Mesothelial cell of epicardium (in vitro differentiated cells): ENCODE measurements at places on chromosomes 3 and 15.
A peak's percentile ranks its signal among the peaks of the same experiment; 100 is the strongest.

DNA sequence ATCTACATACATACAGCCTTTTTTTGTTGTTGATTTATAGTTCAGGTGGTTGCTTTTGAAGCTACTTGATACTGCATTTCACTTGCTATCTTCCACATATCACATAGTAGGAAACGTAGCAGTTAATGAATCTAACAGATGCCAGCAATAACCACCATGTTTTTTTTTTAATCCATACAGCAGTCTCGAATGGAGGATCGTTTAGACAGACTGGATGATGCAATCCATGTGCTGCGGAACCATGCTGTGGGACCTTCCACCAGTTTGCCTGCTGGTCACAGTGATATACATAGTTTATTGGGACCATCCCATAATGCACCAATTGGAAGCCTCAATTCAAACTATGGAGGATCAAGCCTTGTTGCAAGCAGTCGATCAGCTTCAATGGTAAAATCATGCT, 123.2 kb upstream of the CGNL1 start:
- no peak for DNase-seq

GRCh38 chr15:89575656-89576416, 567 bp downstream of the TICRR start:
- peak; percentile 24 for DNase-seq

DNA sequence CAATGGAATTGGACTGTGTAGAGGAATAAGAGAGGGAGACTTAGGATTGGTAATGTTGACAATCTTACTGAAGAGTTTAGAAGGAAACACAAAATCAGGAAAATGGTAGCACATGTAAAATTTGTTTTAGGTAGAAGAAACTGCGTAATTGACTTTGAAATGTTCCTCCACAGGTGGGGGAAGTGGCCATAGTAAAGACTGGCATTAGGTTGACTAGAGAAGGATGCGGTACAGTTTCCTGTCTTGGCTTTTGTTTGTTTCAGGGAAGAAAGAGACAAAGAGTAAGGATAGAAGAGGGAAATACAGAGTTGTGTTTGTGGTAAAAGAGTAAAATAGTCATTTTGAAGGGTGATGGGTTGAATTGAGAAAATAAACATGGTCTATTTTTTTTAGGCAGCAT, 253.6 kb upstream of the ZNF717 start:
- no peak for DNase-seq

GRCh38 chr15:91603384-91604080, 250.0 kb upstream of the SLCO3A1 start:
- no peak for DNase-seq

- DNase-seq: no peak
Observed at GRCh38 chr3:156630081-156630772, 44.2 kb upstream of the TIPARP start.

GRCh38 chr3:58679446-58679845, 12.9 kb upstream of the FAM3D start:
- DNase-seq: no peak

DNA sequence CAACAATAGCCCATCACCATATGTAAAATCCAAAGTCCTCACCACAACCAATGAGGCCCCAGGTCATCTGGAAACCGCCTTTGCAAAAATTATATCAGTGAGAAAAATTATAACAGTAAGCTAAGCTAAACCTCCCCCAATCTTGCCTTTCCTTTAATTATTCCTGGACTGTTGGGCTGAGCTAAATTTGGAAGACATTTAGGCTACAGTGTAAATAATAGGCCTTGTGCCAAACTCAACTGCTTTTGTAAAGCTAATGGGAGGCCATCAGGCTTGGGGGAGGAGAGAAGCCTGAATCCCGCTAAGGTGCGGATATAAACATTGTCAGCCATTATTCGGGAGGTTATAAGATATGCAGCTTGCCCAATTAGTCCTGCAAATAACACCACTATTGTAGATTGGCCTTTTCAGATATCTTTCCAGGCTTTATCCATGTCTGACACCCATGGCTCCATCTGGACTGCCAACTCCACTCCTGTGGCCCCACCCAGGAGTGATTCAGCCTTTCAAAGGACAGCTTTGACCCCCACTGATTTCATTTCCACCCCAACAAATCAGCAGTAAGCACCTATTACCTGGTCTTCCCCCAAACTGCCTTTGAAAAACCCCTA, 53.0 kb upstream of the CA12 start:
- no peak for DNase-seq

GRCh38 chr15:59521443-59521842, 83.5 kb downstream of the FAM81A start:
- DNase-seq: no peak

DNA sequence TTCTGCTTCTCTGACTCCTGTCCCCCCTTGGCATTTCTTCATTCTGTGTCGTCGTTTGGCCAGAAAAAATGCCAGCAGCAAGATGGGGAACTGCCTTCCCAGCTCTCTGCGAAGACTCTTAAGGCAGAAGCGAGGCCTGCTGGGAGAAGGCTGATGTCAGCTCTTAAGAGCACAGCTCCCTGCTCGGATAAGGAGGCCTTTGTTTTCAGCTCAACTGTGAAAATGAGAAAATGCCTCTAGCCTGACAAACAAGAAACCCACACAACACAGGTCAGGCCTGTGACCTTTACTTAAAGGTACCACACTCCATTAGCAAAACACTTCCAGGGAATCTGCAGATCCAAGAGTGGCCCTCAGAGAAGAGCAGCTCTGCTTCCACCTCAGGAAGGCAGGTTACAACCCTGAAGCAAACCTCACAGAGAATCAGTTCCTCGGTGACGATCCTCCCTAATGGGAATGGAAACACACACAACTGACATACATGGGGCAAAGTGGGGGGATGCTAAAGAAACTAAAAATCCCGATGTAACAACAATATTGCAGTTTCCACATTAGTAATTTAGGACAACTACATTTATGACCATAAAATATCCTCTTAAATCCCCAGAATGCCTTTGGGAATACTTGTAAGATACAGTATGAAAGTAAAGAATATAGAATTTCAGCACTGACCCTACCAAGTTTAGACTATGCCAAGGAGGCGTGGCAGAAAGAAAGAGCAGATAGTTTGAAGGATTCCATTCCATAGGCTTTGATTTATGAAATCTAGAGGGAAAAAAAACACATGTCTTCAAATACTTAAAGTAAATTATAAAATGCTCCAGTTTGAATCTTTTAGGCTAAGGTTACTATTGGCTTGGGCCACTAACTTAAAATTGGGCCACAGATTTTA, 52.1 kb downstream of the VGLL4 start:
- no peak for DNase-seq

DNA sequence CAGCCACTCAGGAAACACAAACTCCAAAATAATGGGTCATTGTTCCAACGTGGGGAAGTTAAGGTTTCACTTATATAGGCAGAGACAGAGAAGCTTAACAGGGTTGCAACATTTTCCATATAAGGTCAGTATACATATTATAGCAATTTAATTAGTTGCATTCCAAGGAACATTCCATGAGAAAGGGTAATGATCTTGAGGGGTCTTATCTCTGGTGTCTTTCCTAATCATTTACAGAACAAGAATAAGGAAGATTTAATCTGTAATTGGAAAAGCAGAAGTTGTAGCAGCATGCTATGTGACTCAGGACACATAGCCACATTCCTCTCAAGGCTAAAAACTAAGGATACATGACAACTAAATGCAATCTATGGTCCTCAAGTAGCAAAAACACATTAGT, 4.9 kb downstream of the MNS1 start:
- DNase-seq: no peak

- DNase-seq: no peak
Observed at GRCh38 chr3:65749066-65749465, 289.7 kb downstream of the MAGI1 start.

DNA sequence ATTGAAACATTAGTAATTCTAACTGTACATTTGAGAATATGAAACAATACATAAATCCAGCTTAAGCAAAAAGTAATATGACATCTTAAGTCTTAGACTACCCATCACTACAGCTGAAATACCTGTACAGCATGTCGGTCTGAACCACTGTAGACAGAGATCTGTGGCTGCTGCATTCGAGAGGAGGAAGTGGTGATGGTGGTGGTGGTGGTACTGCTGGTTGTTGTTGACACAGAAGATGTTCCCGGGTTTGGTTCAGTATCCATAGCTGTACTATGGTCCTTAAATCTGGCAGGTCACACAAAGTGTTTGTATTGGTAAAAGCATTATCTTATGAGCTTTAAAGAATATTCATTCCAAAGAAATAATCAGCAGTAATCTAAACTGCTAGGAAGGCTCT, 2.9 kb downstream of the PHC3 start:
- DNase-seq: no peak

DNA sequence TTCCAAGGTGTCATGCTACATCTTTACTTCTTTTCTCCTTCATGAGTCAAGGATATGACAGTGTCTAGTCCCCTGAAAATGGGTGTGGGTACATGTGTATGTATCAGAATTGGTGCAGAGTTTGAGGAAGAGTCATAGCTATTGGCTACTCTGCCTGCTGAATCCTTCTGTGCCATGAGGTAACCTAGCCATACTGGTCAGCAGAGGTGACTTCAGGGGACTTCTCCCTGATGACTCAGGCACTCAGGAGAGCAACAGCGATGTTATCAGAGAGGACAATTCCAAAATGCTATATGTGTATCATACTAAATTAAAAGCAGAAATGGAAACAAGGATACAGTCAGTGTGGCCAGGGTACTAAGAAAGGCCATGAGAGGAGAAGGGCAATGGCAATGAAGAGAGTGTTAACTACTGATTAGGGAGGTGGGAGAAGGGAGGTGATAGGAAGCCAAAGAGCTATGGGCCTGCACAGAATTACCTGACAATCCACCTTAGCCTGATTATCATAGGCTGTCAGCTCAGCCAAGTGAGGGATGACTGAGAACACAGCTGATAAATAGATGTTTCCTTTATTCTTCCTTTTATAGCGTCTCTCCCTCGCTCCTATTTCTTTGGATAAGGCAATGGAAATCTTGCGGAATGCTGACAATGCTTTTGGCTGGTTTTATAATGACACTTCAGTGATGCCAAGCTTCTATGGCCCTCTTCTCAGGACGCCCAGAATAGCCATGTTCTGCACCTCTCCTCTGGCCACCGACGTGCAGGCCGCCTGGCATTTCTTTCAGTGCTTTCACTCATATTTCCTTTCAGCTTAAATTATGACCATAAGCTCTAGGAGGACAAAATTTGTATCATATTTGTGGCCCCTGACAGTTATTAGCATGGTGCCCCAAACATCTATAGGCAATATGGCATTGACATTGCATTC, 90.6 kb downstream of the FGF12 start:
- no peak for DNase-seq

DNA sequence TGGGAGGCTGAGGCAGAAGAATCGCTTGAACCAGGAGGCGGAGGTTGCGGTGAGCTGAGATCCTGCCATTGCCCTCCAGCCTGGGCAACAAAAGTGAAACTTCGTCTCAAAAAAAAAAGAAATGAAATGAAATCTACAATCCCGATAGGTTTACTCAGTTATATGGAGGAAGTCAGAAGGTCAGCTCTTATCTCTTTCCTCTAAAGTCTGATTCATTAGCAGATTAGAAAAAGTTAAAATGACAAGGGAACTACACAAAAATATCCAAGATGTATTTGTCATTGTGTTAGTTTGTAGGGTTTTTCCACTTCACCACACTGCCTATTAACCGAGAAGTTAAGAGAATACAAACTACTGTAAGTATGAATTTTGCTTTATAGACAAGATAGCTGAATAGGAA, 420.6 kb downstream of the SHQ1 start:
- DNase-seq: no peak

DNA sequence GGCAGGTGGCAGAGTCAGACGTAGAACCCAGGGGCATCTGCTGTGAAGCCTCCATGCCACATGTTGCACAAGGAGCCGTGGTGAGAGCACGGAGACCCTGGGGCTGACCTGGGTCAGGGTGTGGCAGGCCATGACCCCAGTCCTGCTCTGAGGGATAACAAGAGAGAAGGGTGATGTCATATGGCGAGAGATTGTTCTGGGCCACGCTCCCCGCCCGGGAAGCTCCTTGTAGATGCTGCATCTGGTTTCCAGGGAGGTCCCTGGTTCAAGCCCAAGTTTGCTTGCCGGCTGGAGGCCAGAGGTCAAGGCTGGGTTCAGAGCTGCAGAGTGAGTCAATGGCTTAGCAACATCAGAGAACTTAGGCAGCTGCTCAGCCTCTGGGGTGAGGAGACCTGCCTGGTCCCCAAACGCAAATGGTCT, 17.3 kb downstream of the FGD5 start:
- no peak for DNase-seq

DNA sequence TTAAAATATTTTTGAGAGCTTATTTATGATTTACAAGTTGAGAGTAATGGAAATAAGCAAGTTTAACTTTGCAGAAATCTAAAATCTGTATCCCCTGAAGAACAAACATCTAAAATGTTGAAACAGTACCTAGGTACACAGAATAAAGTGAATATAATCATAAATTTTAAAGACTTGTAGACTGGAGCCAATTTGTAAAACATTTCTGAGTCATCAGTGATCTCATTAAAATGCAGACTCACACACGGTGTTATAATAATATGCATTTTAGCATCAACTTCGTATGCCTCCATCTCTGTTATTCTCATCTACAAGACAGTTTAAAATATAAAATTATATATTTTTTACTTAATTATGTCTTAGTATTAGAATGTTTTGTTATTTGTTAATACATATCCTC, 399.5 kb upstream of the GOLIM4 start:
- no peak for DNase-seq

DNA sequence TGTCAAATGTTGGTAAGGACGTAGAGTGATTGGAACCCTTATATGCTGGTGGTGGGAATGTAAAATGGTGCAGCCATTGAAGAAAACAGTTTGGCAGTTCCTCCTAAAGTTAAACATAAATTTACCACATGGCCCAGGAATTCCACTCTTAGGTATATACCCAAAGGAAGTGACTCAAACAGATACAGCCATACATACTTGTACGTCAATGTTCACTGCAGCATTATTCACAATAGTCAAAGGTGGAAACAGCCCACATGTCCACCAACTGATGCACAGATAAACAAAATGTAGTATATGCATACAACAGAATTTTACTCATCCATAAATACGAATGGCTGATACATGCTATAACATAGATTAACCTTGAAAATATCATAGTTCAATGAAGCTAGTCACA, 13.2 kb downstream of the CLASP2 start:
- DNase-seq: no peak
